ENCODE measurements at places on chromosomes 6 and 20.

GRCh38 chr6:97460394-97461080 is 177.5 kb upstream of the MMS22L start:
- no peak overlapping the region for H3K4me3 ChIP-seq
- DNase-seq: no peak
- H3K27ac ChIP-seq: no peak overlapping the region
- H3K27me3 ChIP-seq: no peaks in the 10 kb centered on the region
- H3K36me3 ChIP-seq: no peaks in the 10 kb centered on the region

DNA sequence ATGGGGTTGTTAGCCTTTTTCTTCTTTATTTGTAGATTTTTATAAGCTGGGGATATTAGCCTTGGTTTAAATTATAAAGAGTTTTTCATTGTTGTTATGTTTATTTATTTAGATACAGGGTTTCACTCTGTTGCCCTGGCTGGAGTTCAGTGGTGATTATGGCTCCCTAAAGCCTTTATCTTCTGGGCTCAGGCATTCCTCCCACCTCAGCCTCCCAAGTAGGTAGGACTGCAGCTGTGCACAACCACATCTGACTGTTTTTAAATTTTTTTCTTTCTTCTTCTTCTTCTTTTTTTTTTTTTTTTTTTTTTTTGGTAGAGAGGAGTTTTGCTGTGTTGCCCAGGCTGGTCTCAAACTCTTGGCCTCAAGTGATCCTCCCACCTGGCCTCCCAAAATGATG is 80.9 kb downstream of the UBE3D start:
- no peaks in the 10 kb centered on the region for H3K4me1 ChIP-seq
- H3K27ac ChIP-seq: no peak overlapping the region
- no peak for DNase-seq
- H3K36me3 ChIP-seq: no peaks in the 10 kb centered on the region
- no peak overlapping the region for H3K4me3 ChIP-seq

DNA sequence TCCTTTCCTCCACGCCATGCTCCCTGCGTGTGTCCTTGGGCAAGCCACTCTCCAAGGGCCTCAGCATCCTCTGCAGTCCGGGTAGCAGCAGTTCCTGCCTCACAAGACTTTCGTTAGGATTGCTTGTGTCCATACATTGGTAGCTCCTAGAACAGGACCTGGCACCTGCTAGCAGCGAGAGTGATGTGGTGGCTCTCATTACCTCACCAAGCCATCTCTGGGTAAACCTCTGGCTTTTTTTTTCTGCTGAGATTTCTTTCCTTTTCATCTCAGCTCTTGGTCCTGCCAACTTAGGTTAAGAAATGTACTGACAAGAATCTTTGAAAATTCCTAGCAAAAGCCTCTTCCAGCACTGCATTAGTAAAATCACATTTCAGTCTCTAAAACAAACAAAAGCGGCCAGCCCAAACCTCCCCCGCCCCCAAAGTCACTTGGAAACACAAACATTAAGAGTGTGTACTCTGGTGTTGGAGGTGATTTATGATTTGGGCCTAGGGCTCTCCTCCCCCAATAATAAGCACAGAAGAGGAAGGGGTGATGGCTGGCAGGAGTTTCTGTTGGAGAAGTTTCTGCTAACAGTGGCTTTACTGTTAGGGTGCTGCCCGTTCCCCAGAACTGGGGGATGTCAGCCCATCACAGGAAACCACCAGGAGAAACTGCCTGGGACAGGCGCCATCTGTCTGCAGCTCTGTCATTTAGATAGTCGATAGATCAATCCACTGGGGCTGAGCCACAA is 199.2 kb downstream of the CD83 start:
- H3K36me3 ChIP-seq: no peaks in the 10 kb centered on the region
- DNase-seq: no peak
- H3K4me1 ChIP-seq: no peaks in the 10 kb centered on the region
- no peaks in the 10 kb centered on the region for H3K27me3 ChIP-seq
- H3K4me3 ChIP-seq: no peak overlapping the region
- H3K27ac ChIP-seq: no peak overlapping the region

DNA sequence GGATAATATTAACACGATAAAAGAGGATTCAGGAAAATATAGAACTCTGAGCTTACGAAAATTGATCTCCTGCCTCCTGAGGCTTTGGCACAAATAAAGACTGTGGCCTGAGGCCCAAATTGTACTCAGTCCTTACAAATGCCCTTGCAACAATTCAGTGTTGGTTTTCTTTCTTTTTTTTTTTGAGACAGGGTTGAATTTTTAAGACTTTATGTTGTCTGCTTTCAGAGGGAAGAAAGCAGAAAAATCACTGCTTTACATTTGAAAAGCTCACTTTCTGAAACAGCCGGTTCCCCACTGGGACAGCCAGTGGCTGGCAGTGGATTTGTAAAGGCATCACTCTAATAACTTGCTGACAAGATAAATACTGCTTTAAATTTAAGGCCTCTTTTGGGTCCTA is 290.5 kb downstream of the SLC35F1 start:
- H3K36me3 ChIP-seq: no peaks in the 10 kb centered on the region
- H3K4me1 ChIP-seq: no peaks in the 10 kb centered on the region
- no peak overlapping the region for H3K27ac ChIP-seq
- H3K27me3 ChIP-seq: no peaks in the 10 kb centered on the region
- DNase-seq: no peak

GRCh38 chr6:156269751-156270369 is 507.3 kb upstream of the ARID1B start:
- no peaks in the 10 kb centered on the region for H3K27me3 ChIP-seq
- no peak for DNase-seq
- no peaks in the 10 kb centered on the region for H3K4me1 ChIP-seq
- no peak overlapping the region for H3K4me3 ChIP-seq
- H3K36me3 ChIP-seq: no peaks in the 10 kb centered on the region

GRCh38 chr6:75748003-75748742 is 866 bp upstream of the MYO6 start:
- no peak overlapping the region for H3K27ac ChIP-seq
- H3K36me3 ChIP-seq: no peaks in the 10 kb centered on the region
- H3K27me3 ChIP-seq: no peaks in the 10 kb centered on the region
- DNase-seq: no peak
- H3K4me1 ChIP-seq: no peaks in the 10 kb centered on the region
- H3K4me3 ChIP-seq: peak overlapping the region; percentile 71

- no peaks in the 10 kb centered on the region for H3K36me3 ChIP-seq
- no peak overlapping the region for H3K27ac ChIP-seq
- no peaks in the 10 kb centered on the region for H3K27me3 ChIP-seq
- no peak for DNase-seq
- no peaks in the 10 kb centered on the region for H3K4me1 ChIP-seq
These were observed 47.9 kb downstream of the BTBD3 start for GRCh38 chr20:11965602-11966001.

DNA sequence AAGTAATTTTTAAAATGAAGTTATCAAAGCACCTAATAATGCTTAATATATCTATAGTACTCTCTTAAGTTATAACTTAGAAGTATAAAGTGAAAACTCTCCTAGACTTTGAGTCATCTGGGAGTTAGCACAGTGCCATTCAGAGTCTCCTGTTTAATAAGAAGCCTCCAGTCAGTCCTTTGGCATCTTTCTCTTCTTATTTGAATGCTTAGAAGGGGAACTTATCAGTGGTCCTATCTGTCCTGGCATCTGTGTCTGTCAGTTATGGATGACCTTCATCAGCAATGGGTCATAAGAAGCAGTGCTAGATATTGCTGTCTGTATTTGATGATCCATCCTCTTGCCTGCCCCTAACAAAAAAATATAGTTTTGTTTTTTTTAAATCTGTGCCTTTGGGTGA is 15.2 kb downstream of the TMEM200A start:
- no peak overlapping the region for H3K27ac ChIP-seq
- DNase-seq: no peak
- no peaks in the 10 kb centered on the region for H3K36me3 ChIP-seq
- H3K4me1 ChIP-seq: no peaks in the 10 kb centered on the region
- H3K27me3 ChIP-seq: no peaks in the 10 kb centered on the region

DNA sequence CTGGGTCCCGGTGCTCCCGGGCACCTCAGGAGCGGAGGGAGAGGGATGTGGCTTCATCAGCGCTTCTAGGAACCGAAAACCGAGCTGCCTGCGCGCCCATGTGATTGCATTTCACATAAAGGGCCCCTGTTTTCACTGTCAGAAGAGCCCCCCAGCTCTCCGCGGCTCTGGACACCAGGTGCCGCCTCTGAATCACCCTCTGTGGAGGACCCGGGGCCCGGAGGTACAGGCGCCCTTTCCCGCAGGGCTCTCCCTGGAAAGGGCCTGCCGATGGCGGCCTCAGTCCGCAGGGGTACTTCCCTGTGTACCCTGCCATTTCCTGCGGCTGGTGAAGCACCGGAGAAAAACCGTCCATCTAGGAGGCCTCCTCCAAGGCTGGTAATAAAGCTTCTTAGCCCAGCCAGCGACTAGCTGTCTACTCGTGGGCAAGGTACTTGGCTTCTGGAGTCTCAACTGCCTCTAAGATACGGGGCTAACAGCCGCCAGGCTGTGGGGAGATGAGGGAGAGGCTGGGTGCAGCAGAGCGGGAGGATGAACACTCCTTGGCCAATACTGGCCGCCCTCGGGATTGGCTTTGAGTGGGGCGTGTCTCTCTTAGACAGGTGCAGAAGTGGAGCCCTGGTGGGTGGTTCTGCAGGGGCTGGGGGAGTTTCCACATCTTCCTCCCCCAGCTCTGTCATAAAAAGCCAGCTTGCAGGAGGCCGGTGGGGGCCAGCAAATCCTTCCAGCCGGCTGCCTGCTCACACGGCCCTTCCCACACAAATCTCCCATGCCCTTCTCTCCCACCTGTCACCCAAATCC is 1.6 kb downstream of the PPP1R16B start:
- H3K36me3 ChIP-seq: no peaks in the 10 kb centered on the region
- no peaks in the 10 kb centered on the region for H3K27me3 ChIP-seq
- DNase-seq: no peak
- H3K27ac ChIP-seq: no peak overlapping the region

GRCh38 chr20:51312480-51312783 is 230.1 kb downstream of the NFATC2 start:
- H3K36me3 ChIP-seq: no peaks in the 10 kb centered on the region
- DNase-seq: no peak
- no peaks in the 10 kb centered on the region for H3K27me3 ChIP-seq
- H3K4me1 ChIP-seq: no peaks in the 10 kb centered on the region
- H3K27ac ChIP-seq: no peak overlapping the region
- H3K4me3 ChIP-seq: no peak overlapping the region

GRCh38 chr6:43275801-43276576 is 22.1 kb upstream of the SLC22A7 start:
- no peak overlapping the region for H3K27ac ChIP-seq
- no peaks in the 10 kb centered on the region for H3K36me3 ChIP-seq
- no peak for DNase-seq
- no peaks in the 10 kb centered on the region for H3K27me3 ChIP-seq

GRCh38 chr20:61185181-61185580 is 66.9 kb upstream of the CDH4 start:
- no peak overlapping the region for H3K4me3 ChIP-seq
- DNase-seq: no peak
- H3K27ac ChIP-seq: no peak overlapping the region
- no peaks in the 10 kb centered on the region for H3K27me3 ChIP-seq

GRCh38 chr20:38692436-38693411 is 31.6 kb upstream of the SLC32A1 start:
- no peaks in the 10 kb centered on the region for H3K27me3 ChIP-seq
- no peaks in the 10 kb centered on the region for H3K4me1 ChIP-seq
- DNase-seq: no peak
- no peak overlapping the region for H3K27ac ChIP-seq

DNA sequence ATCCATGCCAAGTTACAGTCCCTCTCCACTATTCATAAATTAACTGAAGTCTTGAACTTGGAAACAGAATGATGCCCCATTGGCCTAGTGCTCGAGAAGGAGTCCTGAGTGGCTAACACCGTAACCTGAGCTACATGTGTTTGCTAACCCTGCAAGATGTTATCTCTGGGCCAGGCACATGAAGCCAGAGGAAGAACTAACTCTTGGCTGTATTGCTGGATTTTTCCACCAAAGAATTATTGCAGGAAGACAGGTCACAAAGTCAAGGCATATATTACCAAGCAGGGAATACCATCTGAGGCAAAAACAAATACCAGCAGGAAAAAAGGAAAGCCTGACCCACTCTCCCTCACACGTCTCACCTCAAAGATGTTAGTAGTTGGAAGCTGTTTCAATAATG is 148.9 kb upstream of the PHACTR1 start:
- DNase-seq: no peak
- H3K4me3 ChIP-seq: no peak overlapping the region
- no peaks in the 10 kb centered on the region for H3K27me3 ChIP-seq
- H3K27ac ChIP-seq: no peak overlapping the region
- no peaks in the 10 kb centered on the region for H3K4me1 ChIP-seq

GRCh38 chr6:33164176-33164575 is 28.1 kb downstream of the COL11A2 start:
- H3K27me3 ChIP-seq: no peaks in the 10 kb centered on the region
- H3K36me3 ChIP-seq: no peaks in the 10 kb centered on the region
- no peak overlapping the region for H3K4me3 ChIP-seq

DNA sequence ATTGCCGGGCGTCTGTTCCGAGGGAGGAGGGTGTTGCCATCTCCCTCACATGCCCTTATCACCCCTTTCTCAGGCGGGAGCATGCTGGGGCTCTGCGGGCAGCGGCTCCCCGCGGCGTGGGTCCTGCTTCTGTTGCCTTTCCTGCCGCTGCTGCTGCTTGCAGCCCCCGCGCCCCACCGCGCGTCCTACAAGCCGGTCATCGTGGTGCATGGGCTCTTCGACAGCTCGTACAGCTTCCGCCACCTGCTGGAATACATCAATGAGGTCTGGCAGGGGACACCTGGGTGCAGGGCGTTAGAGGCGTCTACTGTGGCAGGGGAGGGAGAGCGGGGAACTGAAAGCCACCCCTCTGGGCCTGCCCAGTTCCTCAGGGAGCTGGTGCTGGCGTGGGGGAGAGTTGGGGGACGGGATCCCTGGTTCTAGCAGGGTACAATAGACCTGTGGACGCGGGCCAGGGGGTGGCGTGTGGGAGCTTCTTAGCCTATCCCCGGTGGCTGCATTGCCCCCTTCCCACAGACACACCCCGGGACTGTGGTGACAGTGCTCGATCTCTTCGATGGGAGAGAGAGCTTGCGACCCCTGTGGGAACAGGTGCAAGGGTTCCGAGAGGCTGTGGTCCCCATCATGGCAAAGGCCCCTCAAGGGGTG is 697 bp downstream of the PPT2 start:
- H3K27ac ChIP-seq: peak overlapping the region; percentile 78
- peak; percentile 85 for DNase-seq
- H3K4me1 ChIP-seq: no peaks in the 10 kb centered on the region
- peaks cover 5% of the 10 kb centered on the region for H3K36me3 ChIP-seq

- no peaks in the 10 kb centered on the region for H3K27me3 ChIP-seq
- no peaks in the 10 kb centered on the region for H3K36me3 ChIP-seq
- no peaks in the 10 kb centered on the region for H3K4me1 ChIP-seq
These were observed 484.0 kb upstream of the CITED2 start for GRCh38 chr6:139858429-139858828.
